ENCODE measurements at places on chromosomes 3 and 15.

DNA sequence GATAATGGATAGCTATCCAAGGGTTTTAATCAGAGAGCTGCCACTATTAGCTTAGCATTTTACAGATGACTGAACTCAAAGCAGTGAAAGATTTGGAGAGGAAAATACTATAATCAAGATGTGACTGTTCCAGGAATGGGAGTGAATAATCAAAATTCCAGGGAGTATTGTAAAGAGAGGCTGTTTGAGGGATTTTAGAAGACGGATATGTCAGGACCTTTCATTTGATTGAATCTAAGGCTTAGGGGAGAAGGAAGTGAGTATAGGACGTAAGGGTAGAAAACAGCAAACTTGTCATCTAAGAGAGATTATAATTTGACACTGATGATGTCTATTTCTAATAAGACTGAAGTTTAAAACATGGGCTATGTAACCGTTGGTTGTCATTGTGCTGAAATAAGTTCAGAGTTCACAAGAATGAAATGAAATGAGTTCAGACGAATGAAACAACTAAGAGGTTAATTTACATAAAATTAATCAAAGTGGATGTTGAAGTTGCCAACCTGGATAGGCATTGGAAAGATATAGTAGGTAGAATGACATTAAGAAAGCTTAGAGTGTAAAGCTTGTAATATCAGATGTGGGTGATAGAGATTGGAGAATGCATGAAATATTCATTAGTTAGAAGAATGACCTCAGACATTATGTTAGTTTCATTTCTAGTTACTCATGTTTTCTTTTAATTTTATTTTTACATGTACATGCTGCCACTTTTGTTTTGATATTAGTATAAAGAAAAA is 842.8 kb downstream of the SI start:
- DNase-seq = no peak

- no peak for DNase-seq
Observed at GRCh38 chr3:16508591-16508995, 4.9 kb downstream of the RFTN1 start.

DNA sequence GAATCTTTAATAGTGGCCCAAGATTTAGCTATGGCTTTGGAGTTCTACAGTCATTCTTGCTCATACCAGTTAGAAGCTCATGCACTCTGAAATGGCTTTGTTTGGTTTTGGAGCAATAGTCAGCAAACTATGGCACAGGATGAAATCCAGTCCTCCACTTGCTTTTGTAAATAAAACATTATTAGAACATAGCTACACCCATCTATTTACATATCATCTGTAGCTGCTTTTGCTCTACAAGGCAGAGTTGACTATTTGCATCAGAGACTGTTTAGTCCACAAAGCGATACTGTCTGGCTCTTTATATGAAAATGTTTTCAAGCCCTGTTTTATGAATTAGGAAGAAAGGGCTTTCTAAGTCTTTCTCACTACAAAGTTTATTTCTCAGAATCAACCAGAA is 716.9 kb downstream of the AGBL1 start:
- DNase-seq = no peak

GRCh38 chr3:72791161-72791560 is 57.1 kb downstream of the SHQ1 start:
- no peak for DNase-seq

- no peak for DNase-seq
Observed at GRCh38 chr3:28117598-28117997, 123.8 kb upstream of the CMC1 start.

- DNase-seq = no peak
Observed at GRCh38 chr15:56667517-56667916, 65.8 kb downstream of the ZNF280D start.

DNA sequence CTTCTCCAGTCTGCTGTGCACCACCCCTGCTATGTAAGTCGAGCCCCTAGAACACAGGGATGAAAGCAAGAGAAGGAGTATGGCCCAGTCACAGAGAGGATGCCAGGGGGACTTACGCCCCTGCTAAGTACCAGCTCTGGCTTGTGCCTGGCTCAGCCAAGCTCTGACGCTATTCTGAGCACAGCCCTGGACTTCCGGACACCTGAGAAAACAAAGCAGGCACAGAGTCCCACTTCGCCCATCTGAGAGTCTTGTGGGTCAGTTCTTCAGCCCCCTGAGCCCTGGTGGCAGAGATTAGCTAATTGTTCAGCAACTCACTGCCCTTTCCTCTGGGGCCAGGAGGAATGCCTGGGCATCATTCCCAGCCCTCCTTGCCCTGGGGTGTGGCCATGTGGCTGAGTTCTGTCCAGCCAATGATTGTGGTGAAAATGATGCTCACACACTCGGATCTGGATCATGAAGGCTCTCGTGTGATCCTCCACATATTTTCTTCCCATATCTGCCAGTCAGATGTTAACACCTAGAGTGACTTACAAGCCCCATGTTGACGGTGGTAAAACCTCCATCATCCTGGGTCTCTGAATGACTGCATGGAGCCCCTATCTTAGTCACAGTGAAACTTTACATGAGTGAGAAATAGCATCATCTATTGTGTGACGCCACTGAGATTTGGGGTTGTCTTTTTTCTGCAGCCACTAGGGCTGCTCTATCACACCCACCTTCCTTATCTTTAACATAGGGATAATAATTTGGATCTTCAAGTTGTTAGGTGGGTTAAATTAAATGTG is 105.7 kb downstream of the TPRA1 start:
- no peak for DNase-seq

DNA sequence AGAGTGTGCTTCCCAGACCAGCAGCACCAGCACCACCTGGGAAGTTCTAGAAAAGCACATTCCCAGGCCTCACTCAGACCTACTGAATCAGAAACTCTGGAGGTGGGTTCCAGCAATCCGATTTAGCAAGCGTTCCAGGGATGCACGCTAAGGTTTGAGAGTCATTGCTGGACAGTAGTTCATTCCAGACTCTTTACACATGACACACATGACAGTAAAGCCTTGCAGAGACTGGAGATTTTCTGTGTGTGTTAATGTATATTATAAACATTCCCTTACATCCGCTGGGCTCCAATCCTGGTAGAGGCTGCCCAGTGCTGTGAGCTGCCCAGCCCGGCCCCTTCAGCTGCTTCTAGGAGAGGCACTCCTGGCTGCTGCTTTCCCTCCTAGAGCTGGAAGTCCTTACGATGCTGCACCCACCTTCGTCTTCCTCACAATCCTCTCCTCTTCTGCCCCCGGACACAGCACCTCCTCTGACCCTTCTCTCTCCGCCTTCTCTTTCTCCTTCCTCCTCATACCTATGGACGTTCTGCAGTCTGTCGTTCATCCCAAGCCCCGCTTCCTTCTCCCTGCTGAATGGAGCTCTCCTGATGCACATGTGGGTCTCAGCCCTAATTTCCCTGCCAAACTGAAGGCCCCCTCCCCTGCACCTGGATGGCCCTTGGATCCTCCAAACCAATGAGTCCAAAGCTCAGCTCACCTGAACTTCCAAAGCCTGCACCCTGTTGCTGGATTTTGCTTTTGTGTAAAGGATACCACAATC is 44.4 kb downstream of the ITGA11 start:
- DNase-seq = no peak

DNA sequence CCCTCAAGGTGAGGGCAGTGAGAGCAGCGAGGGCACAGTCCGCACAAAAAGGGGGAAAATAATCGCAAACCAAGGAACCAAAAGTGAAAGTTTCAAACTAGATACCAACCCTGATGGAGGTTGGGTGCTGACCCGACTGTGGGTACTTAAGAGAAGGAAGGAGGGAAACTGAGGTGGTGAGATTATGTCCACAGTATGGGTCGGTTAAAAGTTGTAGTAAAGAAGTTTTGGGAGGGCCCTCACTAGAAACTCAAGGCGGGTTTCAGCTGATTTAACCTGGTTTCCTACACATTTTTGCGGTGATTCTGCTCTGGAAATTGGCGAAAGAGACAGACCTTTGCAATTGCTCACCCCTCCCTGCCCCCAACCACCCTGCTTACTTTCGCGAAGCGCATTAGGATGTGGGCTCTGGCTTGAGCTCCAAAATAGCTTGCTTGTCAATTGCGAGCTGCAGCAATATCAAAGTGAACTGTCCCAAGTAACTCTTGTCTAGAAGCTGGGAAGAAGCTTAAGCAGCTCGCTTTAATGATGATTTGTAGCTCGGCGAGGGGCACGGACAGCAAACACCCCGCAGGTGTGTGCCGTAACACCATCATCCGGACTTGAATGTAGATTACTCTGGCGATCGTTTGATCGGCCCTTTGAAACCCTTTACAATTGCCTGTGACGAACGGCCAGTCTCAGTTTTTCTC is 15.8 kb downstream of the SOX2 start:
- no peak for DNase-seq

GRCh38 chr3:158652463-158652862 is 8.1 kb downstream of the GFM1 start:
- no peak for DNase-seq

DNA sequence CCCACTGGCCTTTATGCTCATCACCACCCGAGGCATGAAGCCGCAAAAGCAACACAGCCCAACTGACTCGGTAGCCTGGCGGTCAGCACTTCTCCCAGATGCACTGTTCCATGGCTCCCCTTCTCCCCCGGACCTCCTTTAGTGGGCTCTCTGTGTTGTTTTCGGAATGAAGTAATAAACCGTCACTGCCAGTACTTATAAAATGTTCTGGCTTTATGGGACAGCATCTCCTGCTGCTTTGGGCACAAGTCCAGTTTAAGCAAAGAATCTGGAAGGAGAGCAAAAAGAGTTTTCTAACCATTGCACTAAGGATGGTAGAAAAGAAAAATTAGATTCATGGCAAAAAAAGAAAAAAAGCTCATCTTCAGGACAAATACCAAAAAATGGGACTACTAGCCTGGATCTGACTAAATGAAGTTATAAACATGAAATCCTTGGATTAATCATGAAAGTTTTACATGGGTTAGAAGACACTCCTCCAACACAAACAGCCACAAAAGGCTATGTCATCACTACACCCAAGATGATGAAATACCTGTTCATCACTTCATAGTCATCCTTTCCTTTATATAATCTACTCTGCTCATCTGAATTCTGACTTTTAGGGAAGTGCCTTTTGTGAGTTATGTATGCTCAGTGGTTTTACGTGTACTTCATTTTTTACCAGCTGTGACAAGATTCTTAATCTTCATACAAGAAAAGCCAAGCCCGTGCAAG is 89.5 kb upstream of the UBE2E2 start:
- no peak for DNase-seq

DNA sequence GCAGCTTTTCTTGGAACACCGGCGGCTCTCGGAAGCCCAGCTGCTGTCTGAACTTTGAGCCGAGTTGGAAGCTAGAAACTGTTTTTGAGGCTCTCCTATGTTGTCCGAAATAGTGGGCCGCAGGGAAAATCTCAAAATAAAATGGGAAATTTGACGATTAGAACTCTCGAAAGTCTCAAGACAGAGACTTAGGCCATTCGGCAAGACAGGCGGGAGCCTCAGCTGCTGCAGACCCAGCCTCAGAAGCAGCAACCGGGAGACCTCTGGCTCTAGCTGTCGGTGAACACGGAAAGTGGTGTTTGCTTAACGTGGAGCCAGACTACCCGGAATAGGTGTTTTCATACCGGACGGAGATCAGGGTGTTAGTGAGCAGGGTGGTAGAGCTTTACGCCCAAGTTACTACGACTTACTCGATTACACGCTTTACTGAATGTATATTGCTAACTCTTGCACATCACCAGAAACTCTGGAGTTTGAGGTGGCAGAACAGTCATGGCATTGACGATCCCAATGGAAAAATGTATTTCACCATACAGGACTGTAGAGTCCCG is 357 bp upstream of the MAN2C1 start:
- no peak for DNase-seq

- DNase-seq = no peak
Observed at GRCh38 chr3:197820550-197821335, 29.7 kb downstream of the LRCH3 start.

DNA sequence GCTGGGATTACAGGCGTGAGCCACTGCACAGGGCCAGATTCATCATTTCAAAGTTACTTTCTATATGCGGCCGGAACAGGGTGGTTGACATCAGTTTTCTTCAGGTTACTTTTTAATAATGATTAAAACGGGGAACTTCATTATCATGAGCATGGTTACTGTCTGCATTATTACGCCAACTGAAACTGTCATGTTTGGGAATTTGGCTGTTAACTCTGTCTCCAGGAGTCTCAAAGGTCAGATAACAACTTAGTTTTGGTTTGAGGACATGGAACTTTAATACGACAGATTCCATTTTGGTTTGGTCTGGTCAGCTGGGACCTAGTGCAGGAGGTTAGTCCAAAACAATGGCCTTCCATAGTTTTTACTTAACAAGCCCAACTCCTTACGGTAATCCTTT is 8.5 kb downstream of the CYP8B1 start:
- no peak for DNase-seq

- no peak for DNase-seq
Observed at GRCh38 chr15:74043425-74044266, 38.7 kb downstream of the GOLGA6A start.

DNA sequence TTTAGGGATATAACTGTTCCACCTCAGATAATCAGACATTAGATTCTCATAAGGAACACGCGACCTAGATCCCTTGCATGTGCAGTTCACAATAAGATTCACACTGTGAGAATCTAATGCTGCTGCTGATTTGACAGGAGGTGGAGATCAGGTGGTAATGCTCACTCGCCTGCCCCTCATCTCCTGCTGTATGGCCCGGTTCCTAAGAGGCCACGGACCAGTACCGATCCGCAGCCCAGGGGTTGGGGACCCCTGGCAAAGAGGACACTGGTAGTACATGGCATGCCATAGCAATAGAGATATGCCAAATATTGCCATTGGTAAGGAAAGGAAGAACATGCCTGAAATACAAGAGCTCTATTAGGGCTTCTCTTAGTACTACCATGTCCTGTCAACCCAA is 59.7 kb downstream of the LSM3 start:
- no peak for DNase-seq

DNA sequence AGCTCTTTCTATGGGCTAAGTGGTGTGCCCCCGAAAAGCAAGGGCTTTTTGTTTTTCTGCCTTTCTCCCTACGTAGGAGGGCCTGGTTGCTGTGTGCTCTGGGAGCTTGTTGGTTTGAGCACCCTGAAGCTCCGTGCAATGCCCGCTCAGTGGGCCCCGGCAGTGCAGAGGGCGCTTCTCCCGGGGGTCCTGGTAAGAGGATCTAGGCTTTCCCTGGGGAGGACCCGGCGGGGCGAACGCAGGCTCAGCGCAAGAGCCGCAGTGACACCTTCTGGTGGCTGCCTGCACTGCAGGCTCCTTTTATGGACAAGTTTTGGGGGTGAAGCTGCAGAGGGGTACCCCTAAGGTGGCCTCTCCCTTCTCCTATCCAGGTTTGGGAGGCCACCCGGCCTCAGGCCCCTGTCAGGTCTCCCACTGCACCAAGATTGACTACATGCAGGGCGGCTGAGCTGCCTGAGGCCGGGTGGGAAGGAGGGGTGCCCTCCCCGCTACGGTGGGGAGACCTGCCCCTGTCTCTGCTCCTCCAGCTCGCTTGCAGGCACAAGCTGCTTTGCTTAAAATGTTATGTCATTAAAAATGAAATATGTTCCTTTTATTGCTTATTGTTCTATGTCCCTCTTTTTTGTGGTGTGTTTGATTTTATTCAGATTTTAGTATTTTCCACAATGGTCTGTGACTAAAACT is 387.9 kb downstream of the GABRG3 start:
- no peak for DNase-seq
